ENCODE measurements at places on chromosomes 5 and 9. TPM values are rescaled to one million over a fixed set of nuclear protein-coding genes. Genes with fewer than 3 reads are reported as not detected.

DNA sequence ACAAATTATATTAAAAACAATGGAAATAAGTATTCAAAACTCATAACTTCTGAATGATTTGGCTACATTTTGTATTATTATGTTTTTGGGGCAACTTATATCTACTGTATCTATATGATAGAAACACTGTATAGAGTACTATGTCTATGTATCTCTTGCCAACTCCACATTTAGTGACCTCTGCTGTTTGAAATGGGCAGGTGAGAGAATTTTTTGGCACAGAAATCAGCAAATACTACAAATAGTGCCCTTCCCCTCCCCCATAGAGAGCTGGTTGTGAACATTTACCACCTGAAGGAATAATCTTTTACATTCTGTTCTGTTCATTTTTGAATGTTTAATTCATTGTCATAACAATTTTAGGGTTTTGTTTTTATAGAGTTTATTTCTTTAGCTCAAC, 545.3 kb downstream of the PDE4D start:
- DNase-seq, result no peak
- no peaks in the 10 kb centered on the region for H3K27me3 ChIP-seq
- no peaks in the 10 kb centered on the region for H3K4me1 ChIP-seq

- no peaks in the 10 kb centered on the region for H3K27me3 ChIP-seq
- H3K36me3 ChIP-seq, result no peaks in the 10 kb centered on the region
- H3K4me3 ChIP-seq, result no peak overlapping the region
- H3K27ac ChIP-seq, result no peak overlapping the region
- DNase-seq, result no peak
Observed at GRCh38 chr5:110707260-110707844, 19.1 kb downstream of the TMEM232 start.

DNA sequence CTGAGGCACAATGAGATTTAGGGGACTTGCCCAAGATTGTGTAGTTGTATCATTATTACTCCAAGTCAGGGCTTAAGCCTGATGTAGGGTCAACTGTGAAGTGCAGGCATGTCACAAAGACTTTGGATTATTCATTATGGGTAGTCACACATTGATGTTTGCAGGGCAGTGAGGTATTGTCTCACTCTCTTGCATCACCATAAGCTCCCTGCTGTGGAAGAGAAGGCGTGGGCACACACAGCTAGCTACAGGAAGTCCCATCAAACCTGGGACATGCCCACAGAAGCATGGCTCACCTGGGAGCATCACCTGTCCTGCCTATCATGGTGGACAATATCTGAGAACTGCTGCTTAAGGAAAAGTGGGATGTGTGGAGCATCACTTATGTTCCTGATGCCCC, 42.1 kb downstream of the TMOD1 start:
- no peaks in the 10 kb centered on the region for H3K4me1 ChIP-seq
- DNase-seq, result no peak
- H3K27me3 ChIP-seq, result no peaks in the 10 kb centered on the region
- H3K4me3 ChIP-seq, result no peak overlapping the region
- peaks cover 16% of the 10 kb centered on the region for H3K36me3 ChIP-seq
- H3K27ac ChIP-seq, result no peak overlapping the region

DNA sequence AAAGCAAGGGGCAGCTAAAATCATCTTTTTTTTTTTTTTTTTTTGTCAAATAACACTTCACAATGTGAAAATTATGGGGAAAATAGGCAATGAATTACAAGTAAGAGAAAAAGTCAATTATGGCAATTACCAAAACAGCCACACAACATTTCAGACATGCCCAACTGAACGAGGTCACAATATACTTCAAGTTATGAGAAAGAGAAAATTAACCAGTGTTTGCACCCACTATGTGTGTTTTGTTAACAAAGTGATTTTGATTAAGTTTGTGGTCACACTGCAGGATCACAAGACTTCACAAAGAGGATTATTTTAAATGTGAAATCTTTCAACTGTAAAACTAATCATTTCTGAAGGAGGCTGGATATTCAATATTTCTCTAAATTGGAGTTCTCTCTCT, 1032.8 kb upstream of the DMAC1 start:
- H3K27me3 ChIP-seq, result no peaks in the 10 kb centered on the region
- H3K4me3 ChIP-seq, result no peak overlapping the region
- H3K4me1 ChIP-seq, result peaks cover 3% of the 10 kb centered on the region
- no peak overlapping the region for H3K27ac ChIP-seq
- no peak for DNase-seq

- H3K36me3 ChIP-seq, result no peaks in the 10 kb centered on the region
- H3K27me3 ChIP-seq, result no peaks in the 10 kb centered on the region
- H3K4me1 ChIP-seq, result no peaks in the 10 kb centered on the region
- no peak overlapping the region for H3K4me3 ChIP-seq
Observed at GRCh38 chr9:76573905-76574760, 115.2 kb downstream of the GCNT1 start.

- no peak overlapping the region for H3K27ac ChIP-seq
- no peaks in the 10 kb centered on the region for H3K27me3 ChIP-seq
- no peak overlapping the region for H3K4me3 ChIP-seq
- H3K36me3 ChIP-seq, result no peaks in the 10 kb centered on the region
- no peak for DNase-seq
Observed at GRCh38 chr9:117084221-117084620, 330.6 kb downstream of the ASTN2 start.

DNA sequence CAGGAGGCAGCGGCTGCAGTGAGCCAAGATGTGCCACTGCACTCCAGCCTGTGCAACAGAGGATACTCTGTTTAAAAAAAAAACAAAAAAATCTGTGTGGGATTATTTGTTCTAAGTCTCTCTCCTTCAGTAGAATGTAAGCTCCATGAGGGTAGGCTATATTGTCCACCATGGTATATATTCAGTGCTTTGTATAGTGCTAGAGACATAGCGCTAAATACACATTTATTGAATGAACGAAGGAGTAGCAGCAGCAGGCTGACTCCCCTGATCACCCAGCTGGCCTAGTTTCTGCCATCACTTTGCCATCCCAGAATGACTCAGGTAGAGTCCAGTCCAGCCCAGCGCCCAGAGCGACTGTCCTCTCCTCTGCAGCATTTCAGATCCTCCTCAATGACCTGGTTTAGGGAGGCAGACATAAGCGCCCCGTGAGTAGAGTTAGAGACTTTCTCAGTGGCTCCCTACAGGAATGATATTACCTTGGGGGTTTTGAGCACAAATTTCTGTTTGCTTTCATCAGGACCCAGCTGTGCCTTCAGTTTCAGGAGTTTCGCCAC, 716 bp downstream of the HARS1 start:
- H3K27ac ChIP-seq, result peak overlapping the region; percentile 81
- no peak for DNase-seq
- peak overlapping the region; percentile 86 for H3K4me3 ChIP-seq

DNA sequence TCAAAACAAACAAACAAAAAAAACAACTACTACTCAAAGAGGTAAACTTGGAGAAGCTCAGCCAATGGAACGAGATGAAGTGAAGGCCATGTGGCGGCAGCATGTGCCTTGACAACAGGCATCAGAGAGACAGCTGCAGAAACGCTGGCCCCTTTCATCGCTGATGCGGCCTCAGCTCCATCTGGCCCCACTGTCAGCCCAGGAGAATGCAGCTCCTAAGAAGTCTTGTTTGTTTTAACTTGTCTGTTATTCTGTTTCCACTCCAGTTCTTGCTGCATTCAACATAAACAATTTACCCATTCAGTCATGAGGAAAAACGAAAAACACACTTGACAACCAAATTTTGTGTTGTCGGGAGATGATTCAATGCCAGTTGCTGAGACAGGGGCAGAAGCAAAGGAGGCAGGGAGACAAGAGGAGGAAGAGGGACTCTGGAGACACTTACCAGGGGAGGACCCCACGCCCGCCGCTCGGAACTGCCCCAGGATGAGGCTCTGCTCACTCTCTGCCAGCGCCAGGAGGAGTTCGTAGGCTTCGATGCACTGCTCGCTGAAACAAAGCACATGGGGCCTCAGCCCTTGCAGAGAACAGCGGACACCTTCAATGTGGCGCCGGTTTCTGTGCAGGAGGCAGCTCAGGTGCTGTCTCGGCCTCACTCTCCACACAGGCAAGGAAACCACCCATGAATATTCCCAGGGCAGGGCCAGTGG, 91.2 kb downstream of the DCP2 start:
- DNase-seq, result no peak
- H3K27me3 ChIP-seq, result no peaks in the 10 kb centered on the region
- H3K4me3 ChIP-seq, result no peak overlapping the region
- no peaks in the 10 kb centered on the region for H3K36me3 ChIP-seq

GRCh38 chr9:22214021-22214420, 204.9 kb upstream of the CDKN2B start:
- no peak overlapping the region for H3K4me3 ChIP-seq
- H3K36me3 ChIP-seq, result no peaks in the 10 kb centered on the region
- H3K27me3 ChIP-seq, result no peaks in the 10 kb centered on the region
- DNase-seq, result no peak
- no peaks in the 10 kb centered on the region for H3K4me1 ChIP-seq
- no peak overlapping the region for H3K27ac ChIP-seq

DNA sequence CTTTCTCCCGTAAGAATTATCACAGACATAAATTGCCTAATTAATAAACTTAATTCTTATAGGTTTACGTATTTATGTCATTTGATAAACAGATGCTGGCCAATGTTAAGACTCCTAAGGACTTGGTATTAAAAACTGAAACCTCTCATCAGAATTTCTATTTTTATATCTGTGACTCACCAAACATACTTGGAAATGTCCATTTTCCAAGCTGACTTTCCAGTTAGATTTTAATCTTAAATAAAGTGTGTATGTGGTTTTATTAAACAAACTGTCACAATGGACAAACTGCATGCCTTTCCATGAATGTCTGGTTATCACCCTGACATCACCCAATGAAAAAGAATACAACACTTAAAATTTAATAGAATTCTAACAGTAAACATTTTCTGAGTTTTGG, 12.6 kb upstream of the COL23A1 start:
- H3K27me3 ChIP-seq, result no peaks in the 10 kb centered on the region
- no peak overlapping the region for H3K4me3 ChIP-seq
- peak overlapping the region; percentile 61 for H3K27ac ChIP-seq
- peaks cover 60% of the 10 kb centered on the region for H3K36me3 ChIP-seq
- DNase-seq, result no peak
- no peaks in the 10 kb centered on the region for H3K4me1 ChIP-seq

GRCh38 chr5:142627383-142628217, 58.3 kb downstream of the FGF1 start:
- peaks cover 4% of the 10 kb centered on the region for H3K4me1 ChIP-seq
- no peak for DNase-seq
- no peak overlapping the region for H3K4me3 ChIP-seq
- H3K27me3 ChIP-seq, result no peaks in the 10 kb centered on the region
- H3K36me3 ChIP-seq, result no peaks in the 10 kb centered on the region
- no peak overlapping the region for H3K27ac ChIP-seq

DNA sequence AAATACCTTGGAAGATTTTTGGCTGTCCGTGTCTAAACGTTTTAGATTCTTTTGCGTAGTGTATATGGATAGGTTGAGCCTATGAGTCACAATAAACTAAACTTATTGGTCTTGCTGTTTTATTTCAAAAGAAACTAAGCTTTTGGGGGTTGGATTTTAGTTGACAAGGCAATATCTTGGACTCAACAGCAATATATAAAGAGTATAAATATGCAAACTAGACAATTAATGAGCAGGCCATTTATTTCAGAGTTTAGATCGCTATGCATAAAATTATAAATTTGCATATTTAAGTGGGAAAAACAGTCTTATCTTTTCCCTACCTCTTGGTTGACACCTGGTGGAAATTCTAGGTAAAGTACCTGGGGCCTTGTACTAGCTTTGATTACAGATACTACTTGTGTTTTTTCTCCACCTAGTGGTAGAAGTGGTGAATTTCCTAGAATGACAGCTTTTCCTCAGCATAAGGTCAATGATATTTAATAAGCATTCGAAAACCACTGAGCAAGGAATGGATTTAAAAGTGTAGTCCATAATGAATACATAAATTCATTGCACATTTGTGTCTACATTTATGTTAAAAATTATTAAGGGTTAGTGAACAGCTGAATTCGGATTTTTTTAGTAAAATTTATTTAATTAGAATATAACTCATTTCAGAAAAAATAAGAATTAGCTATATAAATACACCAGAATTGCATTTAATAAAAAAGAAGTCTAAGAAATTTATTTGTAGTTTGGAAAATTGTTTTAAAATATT, 1.7 kb upstream of the ARRDC3 start:
- H3K27ac ChIP-seq, result peak overlapping the region; percentile 95
- H3K27me3 ChIP-seq, result no peaks in the 10 kb centered on the region
- H3K4me3 ChIP-seq, result peak overlapping the region; percentile 75
- H3K4me1 ChIP-seq, result peaks cover 8% of the 10 kb centered on the region
- DNase-seq, result no peak

- DNase-seq, result no peak
- no peaks in the 10 kb centered on the region for H3K4me1 ChIP-seq
- H3K27me3 ChIP-seq, result no peaks in the 10 kb centered on the region
- H3K36me3 ChIP-seq, result no peaks in the 10 kb centered on the region
Observed at GRCh38 chr5:154071799-154072413, 33.1 kb downstream of the MFAP3 start.

GRCh38 chr5:132489051-132489770, 1.4 kb downstream of the IRF1 start:
- H3K36me3 ChIP-seq, result peaks cover 29% of the 10 kb centered on the region
- DNase-seq, result peak; percentile 56
- peak overlapping the region; percentile 94 for H3K4me3 ChIP-seq
- no peak overlapping the region for H3K27ac ChIP-seq

GRCh38 chr9:77016526-77017504, 2.6 kb upstream of the FOXB2 start:
- H3K36me3 ChIP-seq, result no peaks in the 10 kb centered on the region
- no peak overlapping the region for H3K4me3 ChIP-seq
- no peak for DNase-seq
- H3K27ac ChIP-seq, result no peak overlapping the region
- peaks cover 84% of the 10 kb centered on the region for H3K27me3 ChIP-seq

DNA sequence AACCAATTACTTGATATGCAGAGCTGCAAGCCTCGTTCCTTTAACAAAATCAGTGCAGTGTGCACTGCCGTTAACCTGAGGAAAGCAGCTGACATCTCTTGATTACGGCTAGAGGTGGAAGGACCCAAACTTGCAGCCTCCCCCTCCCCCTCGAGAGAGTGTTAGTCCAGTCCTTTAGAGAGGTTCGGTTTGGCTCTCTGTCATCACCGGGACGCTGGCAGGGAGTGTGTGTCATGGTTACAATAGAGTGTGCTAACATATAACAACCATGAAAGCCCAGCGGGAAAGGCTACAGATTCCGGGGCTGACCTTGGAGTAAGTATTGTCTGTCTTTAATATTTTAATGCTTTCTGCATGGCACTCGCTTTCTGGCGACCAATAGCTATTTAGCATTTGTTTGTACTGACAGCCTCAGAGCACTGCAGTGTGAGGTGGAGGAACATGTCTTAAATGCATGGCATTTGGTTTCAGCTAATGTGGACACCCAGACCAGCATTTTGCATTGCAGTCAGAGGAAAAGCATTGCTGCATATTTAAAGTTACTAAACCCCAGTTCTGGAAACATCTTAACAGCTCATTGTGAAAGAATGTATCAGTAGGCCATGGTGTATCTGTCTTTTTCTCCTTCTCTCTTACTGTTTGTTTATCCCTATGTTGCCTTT, 237.5 kb downstream of the CD180 start:
- no peaks in the 10 kb centered on the region for H3K36me3 ChIP-seq
- no peak for DNase-seq
- H3K4me3 ChIP-seq, result peak overlapping the region; percentile 40
- no peaks in the 10 kb centered on the region for H3K4me1 ChIP-seq
- H3K27me3 ChIP-seq, result no peaks in the 10 kb centered on the region

Gene ASPN
- 43.5 TPM for total RNA-seq

Gene CD14
- total RNA-seq, result 122 TPM

Gene PCDHGB6
- 3.9 TPM for total RNA-seq

Gene MLANA
- total RNA-seq, result not detected

Gene IARS1
- 44.4 TPM for total RNA-seq

Gene KCTD16
- total RNA-seq, result 0.64 TPM

Gene NR2F1-AS1
- total RNA-seq, result 0.85 TPM
